Putamen (tissue), 1 donor: ENCODE measurements at places on chromosomes 13 and 19.

- no peak for DNase-seq
These were observed 136.1 kb upstream of the IRS2 start for GRCh38 chr13:109922518-109922917.

DNA sequence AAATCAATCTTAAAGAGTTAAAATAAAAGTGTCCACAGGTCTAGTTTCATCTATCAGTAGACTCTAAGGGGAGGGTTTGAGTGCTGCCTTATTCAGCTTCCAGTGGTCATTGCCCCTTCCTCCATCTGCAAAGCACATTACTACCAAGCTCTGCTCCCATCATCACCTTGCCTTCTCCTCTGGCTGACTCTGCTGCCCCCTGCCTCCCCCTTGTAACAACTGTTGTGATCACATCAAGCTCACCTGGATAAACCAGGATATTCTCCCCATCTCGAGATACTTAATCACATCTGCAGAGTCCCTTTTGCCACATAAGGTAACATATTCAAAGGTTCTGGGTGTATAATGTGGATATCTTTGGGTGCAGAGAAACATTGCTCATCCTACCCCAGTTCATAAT, 43.3 kb upstream of the GPC6 start:
- DNase-seq, result no peak

DNA sequence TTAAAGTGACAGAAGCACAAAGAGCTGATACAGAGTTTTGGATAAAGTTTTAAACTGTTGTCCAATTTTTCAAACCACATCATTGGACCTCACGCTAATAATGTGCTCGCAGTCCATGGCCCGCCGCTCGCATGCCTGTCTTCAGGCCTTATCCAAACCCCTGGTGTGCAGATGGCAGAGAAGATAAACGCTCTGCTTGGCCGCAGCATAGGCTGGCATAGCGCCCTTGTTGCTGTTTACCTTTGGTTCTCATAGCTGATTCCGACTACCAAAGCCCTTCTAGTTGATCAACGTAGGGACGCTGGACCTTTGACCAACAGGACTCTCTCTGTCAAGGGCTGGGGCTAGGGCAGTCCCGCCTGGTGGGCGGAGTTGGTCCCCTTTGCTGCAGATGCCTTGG, 23.5 kb upstream of the QTRT1 start:
- DNase-seq, result no peak

DNA sequence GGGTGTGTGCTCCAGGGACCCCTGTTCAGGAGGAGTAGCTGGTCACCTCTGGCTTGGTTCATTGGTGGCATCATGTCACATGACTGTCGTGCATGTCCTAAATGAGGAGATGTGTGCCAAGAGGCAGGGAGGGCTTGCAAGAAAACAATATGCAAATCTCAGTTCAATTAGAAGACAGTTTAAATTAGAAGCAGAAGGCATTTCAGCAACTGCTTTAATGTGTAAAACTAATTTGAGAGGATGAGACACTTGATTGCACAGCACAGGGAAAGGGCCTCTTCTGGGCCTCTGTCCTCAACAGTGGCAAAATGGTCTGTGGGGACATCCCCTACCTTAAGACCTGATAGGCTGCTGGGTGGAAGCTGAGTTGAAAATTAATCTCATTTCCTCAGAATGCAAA, 54.6 kb downstream of the SPATA13 start:
- no peak for DNase-seq

DNA sequence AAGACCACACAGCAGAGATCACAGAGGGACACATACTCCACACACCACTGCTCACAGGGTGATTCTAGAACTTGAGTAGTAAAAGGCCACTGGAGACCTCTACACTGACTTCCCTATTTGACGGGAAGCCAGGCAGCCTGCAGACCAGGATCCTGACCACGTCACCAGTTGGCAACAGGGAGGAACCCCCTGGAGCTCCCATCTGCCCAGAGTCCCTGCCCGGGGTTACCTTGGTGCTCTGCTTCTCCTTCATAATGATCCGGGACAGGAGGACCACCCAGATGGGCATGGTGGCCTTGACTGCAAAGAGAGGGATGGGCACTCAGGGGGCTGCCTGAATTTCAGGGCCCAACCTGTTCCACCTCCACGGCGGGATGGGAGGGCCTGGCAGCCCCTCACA, 932 bp downstream of the SLC35E1 start:
- no peak for DNase-seq

- no peak for DNase-seq
These were observed 11.3 kb downstream of the SHANK1 start for GRCh38 chr19:50708179-50708879.
